ENCODE measurements at places on chromosomes 11 and 22.
A peak's percentile ranks its signal among the peaks of the same experiment; 100 is the strongest.

- DNase-seq: no peak
Observed at GRCh38 chr11:10395166-10395897, 59.7 kb upstream of the AMPD3 start.

GRCh38 chr22:22884010-22884887, 3.4 kb upstream of the IGLL5 start:
- DNase-seq: peak; percentile 48

DNA sequence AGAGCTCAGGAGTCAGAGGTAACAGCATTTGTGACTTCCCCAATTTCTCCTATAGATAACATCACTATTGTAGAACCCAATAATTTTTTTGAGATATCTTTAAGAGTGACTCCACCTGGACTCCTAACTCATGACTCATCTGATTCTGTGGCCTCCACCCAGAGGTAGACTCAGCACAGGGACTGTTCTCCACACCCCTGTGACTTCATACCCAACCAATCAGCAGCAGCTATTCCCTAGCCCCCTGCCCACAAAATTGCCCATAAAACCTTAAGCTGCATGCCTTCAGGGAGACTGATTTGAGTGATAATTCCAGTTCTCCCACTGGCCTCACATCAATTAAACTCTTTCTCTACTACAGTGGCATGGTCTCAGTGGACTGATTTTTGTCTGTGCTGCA, 475.4 kb upstream of the FAT3 start:
- DNase-seq: no peak

DNA sequence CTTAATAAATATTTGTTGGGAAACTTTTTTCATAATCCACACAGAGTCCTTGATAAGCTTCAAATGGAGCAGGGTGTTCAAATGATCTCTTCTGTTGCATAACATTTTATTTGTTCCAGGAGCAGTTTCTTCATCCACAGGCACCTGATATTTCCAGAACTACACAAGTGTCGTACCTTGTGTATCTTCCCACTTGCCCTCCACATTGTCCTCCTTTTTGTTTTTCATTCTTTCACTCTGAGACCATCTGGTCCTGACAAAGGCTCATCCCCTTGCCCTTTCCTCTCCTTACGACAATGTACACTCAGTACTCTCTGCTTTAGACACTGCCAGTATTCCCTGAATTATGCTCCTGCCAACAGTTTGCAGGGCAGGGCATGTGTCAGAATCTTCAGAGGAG, 5.2 kb upstream of the AMOTL1 start:
- DNase-seq: no peak

- DNase-seq: no peak
Observed at GRCh38 chr11:13781153-13781552, 112.7 kb downstream of the FAR1 start.

DNA sequence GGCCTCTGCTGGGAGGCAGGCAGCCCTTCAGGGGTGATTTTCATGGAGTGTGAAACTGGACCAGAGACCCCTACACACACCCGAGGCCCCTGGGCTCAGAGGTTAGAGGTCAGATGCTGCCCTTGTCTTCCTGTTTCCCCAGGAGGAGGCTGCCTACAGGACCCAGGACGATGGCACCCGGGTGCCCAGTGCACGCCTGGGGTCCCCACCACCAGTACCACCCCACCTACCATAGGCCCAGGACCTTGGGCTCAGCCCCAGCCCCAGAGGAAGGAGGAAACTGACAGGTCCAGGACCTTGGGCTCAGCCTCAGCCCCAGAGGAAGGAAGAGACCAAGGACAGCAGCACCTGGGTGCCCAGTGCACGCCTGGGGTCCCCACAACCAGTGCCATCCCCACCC, 79.2 kb downstream of the BRD1 start:
- no peak for DNase-seq

Measured in stimulated activated CD8-positive, alpha-beta memory T cell treated with anti-CD3 and anti-CD28 coated beads, Interleukin-4, amount 100 ng/mL, for 1 hour (primary cell).